ENCODE measurements at places on chromosomes 12 and 14. TPM values are rescaled to one million over a fixed set of nuclear protein-coding genes. Genes with fewer than 3 reads are reported as not detected.

DNA sequence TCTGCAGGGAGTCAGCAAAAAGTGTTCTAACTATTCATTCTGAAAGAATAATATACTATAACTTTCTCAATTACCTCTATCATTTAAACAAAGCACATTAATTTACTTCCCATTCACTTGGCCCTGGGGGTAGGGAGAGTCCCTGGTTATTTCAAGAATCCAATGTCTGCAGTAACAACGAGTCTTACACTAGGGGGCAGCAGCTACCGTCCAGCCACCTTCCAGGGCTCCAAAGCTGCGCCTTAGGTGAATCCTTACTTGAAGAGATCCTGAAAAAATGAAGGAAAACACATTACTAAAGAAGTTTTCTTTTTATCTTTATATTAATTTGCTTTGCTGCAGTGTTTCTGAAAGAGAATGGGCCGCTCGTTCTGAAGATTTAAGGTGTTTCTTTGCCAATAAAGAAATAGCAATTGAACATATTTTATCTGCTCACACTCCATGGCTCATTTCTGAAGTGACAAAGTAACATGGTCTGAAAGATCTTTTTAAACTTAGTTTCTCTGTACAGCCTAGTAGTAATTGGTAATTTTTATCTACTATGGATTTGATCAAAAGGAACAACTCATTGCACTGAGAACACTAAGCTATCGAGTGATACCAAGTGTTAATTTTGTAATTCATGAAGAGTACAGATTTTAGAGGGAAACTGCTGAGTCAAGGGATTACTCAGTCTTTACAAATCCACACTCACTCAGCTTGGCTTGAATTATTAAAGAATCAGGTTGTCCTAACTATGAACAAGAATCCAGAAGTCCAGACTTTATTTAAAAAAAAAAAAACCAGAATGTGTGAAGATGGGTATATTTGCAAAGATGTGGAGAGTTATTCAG, 27.6 kb downstream of the BHLHE41 start:
- DNase-seq = peak; percentile 75

DNA sequence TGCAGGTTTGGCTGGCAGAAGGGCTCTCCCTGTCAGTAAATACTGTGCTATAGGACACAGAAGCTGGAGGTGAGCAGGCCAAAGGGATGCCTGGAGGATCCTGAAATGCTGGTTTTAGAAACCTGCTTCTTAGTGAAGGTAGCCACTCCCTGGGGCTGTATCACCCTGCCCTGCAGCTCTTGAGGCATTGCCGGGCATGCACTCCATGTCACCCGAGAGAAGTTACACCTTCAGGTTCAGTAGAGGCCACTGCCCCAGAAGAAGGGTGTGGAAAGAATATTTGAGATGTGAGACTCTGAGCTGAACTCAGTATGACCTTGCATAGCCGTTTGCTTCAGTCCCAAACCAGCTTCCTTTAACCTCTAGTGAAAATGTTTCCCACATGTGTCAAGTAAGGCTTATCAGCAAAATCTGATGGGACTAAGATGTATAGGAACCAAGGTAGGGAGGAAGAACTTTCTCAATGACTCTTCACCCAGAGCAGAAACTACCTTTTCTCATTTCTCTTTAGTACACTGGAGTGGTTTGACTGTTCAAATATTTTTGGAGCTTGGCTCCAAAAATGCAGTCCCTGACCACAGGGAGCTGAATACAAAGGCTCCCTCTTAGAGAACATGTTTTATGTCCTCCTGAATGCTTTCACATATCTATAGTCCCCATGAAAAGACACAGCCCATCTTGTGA, 164.5 kb upstream of the DYRK2 start:
- DNase-seq = no peak

The TMEM233 gene
- not detected for total RNA-seq

GRCh38 chr14:46325157-46325556, 326.4 kb downstream of the RPL10L start:
- DNase-seq = no peak

DNA sequence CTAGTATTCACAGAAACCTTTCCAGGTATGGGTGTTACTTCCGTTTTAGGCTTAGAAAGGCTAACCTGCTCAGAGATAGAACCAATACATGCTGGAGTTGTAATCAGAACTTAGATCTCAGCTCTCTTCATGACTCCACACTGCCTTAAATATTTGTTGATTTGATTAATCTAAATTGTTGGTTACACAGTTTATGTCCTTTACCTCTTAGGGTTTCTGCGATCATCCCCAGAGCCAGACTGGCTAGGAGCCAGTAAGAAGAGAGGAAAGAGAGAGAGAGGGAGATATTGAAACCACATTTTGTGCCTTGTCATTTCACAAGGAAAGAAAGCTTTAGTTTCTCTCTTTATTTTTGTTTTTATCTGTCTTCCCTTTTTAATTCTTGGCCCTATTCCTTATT, 16.8 kb upstream of the MGP start:
- DNase-seq = no peak

The BCL11B gene
- 0.02 TPM for total RNA-seq

The TBPL2 gene
- total RNA-seq = not detected

GRCh38 chr12:79634957-79635471, 55.8 kb downstream of the PAWR start:
- no peak for DNase-seq

- DNase-seq = no peak
Measured at GRCh38 chr12:129665414-129665813, 238.4 kb downstream of the TMEM132D start.

The PSMC6 gene
- total RNA-seq = 150 TPM

GRCh38 chr12:123070267-123071081, 80.4 kb downstream of the PITPNM2 start:
- DNase-seq = no peak

GRCh38 chr14:65074449-65075150, 27.7 kb downstream of the MAX start:
- no peak for DNase-seq

The WSCD2 gene
- total RNA-seq = not detected

DNA sequence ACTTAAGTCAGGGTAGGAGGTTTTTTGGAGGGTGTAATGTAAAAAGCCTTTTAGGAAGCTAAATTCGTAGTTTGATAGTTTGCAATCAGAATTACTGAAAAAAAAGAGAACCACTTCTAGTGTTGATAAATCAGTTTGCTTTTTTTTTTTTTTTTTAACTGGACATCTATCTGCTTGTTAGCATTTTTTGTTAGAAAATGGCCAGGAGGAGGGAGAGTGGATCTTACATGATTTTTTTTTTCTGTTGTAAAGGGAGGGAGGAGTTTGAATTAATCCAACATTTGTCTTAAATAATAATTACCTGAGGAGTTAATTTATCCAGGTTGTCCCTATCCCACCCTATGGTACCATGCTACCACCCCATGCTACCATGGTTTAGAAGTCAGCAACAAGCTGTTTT, 1.2 kb downstream of the FBXO34 start:
- DNase-seq = no peak

DNA sequence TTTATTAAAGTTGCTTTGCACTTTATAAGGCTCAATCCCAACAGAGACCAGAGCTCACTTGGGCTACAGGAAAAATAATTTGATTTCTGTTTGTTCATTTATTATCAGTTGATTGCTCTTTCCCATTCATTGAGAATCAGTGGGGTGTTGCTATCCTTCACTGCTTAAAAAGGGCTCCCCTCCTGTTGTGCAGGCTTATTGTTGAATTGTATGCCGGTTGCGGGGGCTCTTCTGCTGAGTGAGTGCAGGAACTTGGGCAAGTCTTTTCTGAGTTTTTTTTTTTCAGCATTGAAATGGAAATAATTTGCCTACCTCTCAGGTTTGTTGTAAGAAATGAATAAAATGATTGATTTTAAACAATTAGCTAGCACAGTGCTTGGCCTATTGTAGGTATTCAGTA, 32.6 kb downstream of the AKAP6 start:
- no peak for DNase-seq

The BHLHE41 gene
- 0.41 TPM for total RNA-seq

The CMKLR1 gene
- total RNA-seq = not detected

DNA sequence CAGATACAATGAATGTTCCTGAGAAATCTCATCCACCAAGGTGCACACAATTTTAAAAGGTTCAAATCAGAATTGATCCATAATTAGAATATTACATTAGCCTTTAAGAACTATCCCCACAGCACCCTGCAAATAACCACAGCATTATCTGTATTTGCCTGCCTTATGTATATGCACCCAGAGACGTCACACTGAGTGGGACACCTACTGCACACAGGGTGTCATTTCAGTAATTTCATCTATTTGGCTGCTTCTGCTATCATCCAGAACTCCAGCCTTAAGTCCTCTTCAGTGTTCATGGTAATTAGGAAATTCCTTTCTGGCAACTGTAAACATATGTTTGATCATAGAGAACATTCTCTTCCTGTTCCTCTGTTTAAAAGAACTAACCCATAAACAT, 298.4 kb downstream of the SYT1 start:
- no peak for DNase-seq

The COX8C gene
- total RNA-seq = not detected

- no peak for DNase-seq
Measured at GRCh38 chr14:54368291-54368690, 28.5 kb upstream of the CDKN3 start.

DNA sequence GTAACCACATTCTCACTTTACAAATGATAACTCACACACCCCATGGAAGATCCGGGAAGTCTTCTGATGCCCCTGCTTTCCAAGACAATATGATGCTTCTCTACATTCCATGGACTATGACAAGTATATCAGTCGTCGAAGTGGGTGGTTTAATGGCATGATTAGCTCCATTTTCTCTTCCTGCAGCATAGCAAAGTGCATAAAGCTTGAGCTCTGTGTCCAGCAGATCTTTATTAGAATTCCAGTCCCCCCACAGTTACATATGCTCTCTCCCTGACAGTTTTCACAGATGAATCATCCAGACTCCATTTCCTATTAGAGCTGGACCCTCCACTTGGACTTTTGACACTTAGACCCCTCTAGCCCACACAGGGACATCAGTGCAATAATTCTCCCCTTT, 174.9 kb downstream of the BCAT1 start:
- no peak for DNase-seq

- DNase-seq = no peak
Measured at GRCh38 chr14:103428723-103429556, 43.7 kb downstream of the MARK3 start.

DNA sequence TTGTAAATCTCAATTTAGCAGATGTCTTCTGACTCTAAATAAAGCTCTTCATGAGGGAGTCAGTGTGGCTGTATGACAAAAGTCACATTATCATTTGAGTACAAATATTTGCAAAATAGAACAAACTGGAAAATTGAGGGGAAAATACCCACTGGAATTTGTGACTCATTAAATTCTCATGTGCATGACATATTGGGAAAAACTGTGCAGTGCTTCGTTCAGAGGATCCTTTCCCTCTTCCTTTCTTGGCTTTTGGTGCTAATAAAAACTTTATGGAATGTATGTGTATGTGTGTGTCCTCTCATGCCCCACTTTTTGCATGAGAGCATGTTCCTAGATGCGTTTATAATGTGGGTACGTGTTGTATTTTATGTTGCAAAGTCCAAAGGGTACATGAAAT, 267.8 kb downstream of the KTN1 start:
- DNase-seq = no peak

- no peak for DNase-seq
Measured at GRCh38 chr12:49990273-49990672, 17.5 kb downstream of the AQP6 start.

DNA sequence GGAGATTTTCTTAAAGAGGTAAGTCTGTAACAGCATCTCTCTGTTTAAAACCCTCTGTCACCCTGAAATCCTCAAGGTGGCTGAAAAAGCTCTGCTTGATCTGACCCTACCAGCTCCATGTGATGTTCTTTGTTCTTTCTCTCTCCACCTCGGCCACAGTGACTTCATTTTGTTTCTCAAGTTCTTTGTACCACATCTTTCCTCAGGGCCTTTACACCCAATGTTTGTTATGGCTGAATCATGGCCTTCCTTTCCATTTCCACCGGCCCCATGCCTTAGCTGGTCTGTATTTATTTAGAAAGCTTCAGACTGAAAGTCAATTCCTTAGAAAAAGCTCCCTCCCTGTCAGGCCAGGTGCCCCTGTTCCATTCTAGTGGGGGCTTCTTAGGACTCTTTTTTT, 431.2 kb downstream of the NAV3 start:
- DNase-seq = no peak

DNA sequence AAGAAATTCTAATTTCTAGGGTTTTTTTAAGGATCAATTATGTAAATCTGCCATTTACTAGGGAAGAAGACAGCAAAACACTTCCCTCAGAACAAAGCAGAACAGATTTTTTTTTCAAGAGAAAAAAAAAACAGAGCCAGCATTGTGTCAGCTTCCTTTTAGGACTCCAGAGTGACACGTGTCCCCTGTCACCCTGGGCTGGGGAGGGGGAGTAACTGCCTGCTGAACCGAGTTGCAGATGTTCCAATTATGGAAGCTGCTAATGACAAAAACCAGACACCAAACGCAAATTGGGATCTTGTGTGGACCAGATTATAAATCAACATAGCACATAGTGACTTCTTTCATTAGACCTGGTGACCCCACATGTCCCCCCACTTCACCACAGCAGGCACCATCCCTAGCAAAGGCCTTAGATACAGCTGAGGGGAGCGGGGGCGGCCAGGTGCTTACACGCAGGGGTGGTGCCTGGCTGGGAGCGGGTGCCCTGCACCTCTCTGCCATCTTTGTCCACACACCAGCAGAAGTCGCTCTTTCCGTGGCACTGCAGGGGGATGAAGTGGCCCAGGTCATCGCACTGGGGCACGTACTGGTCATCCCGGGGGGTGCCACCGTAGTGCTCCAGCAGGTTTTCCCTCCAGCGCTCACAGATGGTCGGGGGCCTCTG, 25.4 kb downstream of the RTRAF start:
- DNase-seq = no peak

DNA sequence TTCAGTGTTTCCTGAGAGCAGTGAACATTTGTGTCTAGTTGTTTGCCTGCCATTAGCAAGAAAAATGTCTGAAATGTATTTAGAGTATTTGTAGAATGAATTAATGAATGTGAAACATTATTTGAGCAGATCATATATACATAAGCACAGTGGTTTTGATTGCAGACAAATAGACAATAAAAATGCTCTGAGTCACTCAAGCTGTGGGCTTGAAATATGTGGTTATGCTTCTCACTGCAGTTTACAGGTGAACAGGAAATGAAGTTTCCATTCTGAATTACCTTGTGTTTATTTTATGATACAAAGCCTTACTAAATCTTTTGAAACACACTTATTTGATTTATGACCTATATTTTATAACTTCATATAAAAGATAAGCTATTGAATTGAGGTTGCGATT, 827.7 kb downstream of the TMTC2 start:
- peak; percentile 31 for DNase-seq

GRCh38 chr14:86373886-86374285, 843.9 kb downstream of the FLRT2 start:
- no peak for DNase-seq

DNA sequence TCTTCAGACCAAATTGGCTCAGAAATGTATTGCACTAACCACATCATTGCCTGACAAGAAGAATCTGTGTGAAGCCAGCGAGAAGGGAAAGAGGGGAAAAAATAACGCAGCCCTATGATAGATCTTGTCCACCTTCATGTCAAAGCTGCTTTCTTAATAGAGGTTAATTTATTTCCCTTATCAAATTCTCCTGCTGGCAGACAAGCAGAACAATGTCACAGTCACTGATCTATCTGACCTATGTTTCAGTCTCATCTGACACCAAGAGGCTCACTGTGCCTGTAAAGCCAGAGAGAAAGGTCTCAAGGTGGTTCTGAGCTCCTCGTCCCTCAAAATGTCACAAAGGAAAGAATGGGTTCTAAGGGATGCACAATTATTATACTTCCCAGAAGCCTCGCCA, 190.2 kb upstream of the NOS1 start:
- DNase-seq = no peak
